ENCODE measurements at places on chromosomes 7 and 10.

- no peak for ATAC-seq
Measured at GRCh38 chr10:22386503-22386902, 41.2 kb downstream of the SPAG6 start.

DNA sequence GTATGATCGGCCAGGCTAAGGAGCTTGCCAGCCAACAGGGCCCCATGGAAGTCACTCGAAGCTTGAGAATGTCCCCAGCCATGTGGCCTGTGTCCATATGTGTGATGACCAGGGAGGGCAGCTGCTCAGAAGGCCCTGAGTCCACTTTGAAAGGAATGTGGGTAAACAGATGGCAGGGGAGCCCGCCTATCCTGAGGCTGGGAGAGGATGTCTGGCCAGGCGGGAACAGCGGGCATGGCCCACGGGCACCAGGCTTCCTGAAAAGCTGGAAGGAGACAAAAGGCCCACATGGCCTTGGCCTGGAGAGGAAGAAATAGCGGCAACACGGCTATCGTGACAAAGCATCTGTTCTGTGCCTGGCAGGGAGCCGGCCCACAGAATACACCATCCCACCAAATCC lies 137.9 kb upstream of the PPIF start:
- no peak for ATAC-seq

GRCh38 chr10:62597226-62597625 lies 207.3 kb upstream of the ADO start:
- ATAC-seq = no peak

- ATAC-seq = no peak
Measured at GRCh38 chr7:124152859-124153692, 120.2 kb upstream of the TMEM229A start.

- no peak for ATAC-seq
Measured at GRCh38 chr10:119597405-119598186, 832 bp upstream of the TIAL1 start.

GRCh38 chr7:22402250-22402649 lies 45.3 kb upstream of the RAPGEF5 start:
- ATAC-seq = no peak

Measured in activated CD4-positive, CD25-positive, alpha-beta regulatory T cell treated with anti-CD3 and anti-CD28 coated beads, Interleukin-2, amount 50 U/mL, for 24 hours (primary cell).